ENCODE measurements at places on chromosomes 13 and 19.

DNA sequence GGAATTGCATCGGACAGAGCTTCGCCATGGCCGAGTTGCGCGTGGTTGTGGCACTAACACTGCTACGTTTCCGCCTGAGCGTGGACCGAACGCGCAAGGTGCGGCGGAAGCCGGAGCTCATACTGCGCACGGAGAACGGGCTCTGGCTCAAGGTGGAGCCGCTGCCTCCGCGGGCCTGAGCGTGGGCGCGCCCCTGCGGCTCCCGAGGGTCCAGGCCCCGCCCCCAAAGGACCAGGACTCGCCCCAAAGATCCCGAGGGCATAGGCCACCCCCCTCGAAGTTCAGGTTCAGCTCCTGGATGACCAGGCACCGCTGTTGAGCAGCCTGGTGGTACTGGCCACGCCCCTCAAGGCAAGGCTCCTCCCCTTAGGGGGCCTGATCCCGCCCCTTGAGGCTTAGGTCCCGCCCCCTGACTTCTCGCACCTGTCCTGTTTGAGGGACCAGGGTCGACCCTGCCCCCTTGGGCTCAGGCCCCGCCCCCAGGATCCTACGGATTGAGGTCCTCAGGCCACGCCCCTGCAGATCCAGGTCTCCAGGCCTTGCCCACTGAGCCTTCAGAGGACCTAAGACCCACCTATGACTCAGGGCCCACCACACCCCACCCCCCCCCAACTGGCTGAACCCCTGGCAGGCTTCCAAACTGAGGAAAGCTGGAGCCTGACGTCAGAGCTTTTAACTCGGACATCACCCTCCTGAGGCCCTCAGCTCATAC lies 43.1 kb downstream of the CYP4F22 start:
- peak; percentile 63 for DNase-seq

GRCh38 chr13:40399756-40400155 lies 266.7 kb downstream of the FOXO1 start:
- no peak for DNase-seq

DNA sequence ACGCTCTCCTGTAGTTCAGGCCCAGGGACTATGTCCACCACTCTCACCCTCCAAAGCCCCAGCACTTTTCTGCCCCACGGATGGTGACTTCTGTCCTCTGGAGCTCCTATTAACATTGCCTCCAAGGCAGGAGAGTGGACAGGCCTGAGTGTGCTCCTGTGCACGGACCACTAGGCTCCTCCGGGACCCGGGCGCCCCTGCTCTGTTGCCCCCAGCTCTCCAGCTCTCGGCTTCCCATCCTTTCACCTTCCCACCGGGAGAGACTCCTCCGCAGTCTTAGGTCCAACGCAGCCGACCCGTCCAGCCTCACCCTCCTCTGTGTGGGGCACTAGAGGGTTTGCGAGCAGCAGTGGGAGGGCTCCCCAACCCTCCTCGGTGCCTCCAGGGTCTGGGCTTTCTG lies 30.4 kb downstream of the CAPN12 start:
- no peak for DNase-seq

DNA sequence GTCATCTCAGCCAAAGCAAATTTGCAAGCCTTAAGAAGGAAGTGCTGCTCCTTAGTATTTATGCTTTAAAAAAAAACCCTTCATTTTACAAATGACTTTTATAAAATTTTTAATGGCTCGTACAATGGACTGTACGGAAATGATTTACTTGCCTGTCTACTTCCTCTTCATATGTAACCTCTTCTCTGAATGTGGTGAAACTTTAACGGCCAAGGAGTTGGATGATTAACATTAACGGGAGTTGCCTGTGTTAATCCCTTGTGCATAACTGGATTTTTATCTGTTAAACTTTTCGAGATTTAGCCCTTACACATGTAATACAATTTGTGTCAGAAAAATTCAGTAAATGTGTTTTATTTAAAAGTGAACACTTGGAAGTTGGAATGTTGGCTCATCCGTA lies 429.4 kb downstream of the TBC1D4 start:
- DNase-seq = no peak

DNA sequence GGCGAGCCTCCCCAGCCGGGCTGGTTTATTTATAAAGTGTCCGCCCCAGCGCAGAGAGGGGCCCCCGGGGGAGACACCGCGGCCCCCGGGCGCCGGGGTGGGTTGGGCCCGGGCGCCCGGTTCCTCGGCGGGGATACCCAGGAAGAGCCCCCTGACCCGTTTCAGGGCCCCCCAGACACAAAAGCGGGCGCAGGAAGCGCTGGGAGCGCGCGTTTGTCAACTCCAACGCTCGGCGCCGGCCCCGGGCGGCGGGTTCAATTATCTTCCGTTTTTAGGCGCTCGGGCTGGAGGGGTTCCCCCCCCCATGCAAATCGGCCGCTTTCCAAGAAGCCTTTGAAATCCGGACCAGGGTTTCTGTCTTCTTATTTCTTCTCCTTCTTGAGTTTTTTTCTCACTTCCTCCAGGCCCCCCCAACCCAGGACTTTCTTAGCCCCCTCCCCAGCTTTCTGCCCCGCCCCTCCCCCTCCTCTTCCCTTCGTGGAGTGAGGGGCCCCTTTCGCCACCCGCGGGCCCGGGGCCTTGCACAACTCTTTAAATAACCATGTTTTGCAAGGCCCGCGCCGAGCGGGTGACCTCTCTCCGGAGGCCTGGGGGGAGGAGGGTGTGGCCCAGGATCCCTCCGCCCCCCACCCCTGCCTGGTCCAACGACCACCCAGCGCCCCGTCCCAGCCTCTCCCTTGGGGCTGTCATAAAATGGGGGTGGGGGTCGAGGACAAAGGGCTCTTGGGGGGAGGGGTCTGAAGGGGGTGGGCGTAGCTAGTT lies 935 bp downstream of the ARID3A start:
- DNase-seq = no peak

- DNase-seq = no peak
Observed at GRCh38 chr13:98927951-98928927, 49.6 kb downstream of the DOCK9 start.

All from stimulated activated CD8-positive, alpha-beta memory T cell treated with anti-CD3 and anti-CD28 coated beads, Interleukin-2, amount 100 ng/mL, for 48 hours (primary cell).